ENCODE measurements at places on chromosomes 16 and 17.

- DNase-seq, result peak; percentile 72
Measured at GRCh38 chr16:31201582-31202413, 762 bp downstream of the PYCARD start.

- DNase-seq, result no peak
Measured at GRCh38 chr17:30203471-30203981, 32.0 kb downstream of the SLC6A4 start.

- no peak for DNase-seq
Measured at GRCh38 chr16:19527161-19527560, 3.4 kb downstream of the CCP110 start.

DNA sequence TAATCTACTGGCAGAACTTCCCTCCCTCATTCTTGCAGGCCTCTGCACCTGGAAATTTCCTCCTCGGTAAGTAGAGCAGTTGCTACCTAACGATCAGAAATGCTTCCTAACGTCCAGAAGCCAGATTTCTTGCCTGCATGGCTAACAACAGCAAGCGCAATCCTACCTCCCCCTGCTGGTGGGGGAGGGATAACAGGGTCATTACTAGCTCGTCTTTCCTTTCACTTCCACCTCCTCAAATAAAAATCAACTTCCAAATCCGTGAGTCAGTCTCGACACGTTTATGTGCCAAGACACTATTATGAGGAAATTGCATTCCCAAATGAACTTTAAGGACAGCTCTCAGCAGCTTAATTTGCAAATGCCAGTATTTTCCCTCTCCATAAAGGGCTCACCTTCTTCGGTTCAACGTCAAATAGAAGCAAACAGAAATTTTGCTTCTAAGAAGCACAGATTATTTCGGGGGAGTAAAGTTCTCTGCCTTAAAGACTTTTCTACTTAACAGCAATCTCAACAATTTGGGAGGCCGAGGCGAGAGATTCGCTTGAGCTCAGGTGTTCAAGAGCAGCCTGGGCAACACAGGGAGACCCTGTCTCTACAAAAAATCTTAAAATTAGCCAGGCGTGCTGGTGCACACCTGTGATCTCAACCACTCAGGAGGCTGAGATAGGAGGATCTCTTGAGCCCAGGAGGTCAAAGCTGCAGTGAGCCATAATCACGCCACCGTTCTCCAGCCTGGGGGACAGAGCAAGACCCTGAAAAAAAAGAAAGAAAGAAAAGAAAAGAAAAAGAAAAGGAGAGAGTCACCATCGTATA, 188.6 kb upstream of the PSMD7 start:
- DNase-seq, result no peak

- DNase-seq, result no peak
Measured at GRCh38 chr16:82088483-82088882, 53.4 kb downstream of the HSD17B2 start.

GRCh38 chr17:29004081-29004692, 1.6 kb downstream of the SEZ6 start:
- no peak for DNase-seq

DNA sequence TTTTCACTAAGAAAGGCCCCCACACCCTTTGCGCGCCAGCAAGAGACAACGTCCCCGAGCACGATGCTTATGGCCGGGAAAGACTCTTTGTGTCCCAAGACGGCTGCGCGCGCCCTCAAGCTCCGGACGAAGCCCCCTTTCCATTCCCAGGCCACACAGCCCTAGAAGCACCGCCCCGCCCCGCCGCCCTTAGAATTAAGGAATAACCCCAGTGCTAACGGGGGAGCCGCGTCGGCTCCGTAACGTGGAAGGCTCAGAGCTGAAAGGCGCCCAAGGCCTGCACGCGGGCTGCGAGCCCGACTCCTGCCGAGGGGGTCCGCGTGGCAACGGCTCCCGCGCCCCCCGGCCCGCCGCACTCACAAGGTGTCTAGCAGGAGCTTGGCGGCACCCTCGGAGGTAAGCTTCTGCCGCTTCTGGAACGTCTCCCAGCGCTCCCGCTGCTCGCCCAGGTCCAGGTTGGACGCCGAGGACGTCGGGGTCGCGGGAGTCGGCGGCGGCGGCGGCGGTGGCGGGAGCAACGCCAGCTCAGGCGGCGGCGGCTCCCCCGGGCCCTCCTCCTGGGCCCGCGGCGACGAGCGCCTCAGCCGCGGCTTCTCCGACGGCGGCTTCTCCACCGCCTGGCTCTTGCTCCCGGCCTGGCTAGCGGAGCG, 477 bp downstream of the CENPV start:
- peak; percentile 33 for DNase-seq

DNA sequence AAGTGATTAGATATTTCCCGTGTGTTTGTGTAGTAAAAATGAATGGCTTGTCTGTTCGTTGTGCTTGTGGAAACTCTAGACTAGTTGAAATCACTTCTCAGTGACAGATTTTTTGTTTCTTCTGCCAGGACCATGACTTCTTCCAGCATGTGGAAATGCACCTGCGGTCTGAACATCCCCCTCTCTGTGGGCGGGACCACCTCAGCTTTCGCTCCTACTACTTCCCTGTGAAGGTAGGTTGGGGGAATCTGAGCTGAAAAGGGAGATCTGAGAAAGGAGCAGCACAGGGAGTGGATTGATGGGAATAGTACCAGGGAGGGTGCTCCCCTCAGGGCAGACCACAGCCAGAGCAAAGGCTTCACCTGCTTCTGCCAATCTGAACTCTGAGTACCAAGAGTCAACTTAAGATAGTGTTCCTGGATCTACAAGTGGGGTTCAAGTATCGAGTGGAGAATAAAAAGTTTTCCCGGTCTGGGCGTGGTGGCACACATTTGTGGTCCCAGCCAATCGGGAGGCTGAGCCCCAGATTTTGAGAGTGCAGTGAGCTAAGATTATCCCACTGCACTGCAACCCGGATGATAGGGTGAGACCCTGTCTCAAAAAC, 47.5 kb downstream of the SF3B3 start:
- DNase-seq, result no peak

Data from GM12892 (cell line).